ENCODE measurements at places on chromosomes 2 and 18.

- no peak for DNase-seq
Observed at GRCh38 chr18:32040936-32041335, 22.3 kb downstream of the RNF125 start.

DNA sequence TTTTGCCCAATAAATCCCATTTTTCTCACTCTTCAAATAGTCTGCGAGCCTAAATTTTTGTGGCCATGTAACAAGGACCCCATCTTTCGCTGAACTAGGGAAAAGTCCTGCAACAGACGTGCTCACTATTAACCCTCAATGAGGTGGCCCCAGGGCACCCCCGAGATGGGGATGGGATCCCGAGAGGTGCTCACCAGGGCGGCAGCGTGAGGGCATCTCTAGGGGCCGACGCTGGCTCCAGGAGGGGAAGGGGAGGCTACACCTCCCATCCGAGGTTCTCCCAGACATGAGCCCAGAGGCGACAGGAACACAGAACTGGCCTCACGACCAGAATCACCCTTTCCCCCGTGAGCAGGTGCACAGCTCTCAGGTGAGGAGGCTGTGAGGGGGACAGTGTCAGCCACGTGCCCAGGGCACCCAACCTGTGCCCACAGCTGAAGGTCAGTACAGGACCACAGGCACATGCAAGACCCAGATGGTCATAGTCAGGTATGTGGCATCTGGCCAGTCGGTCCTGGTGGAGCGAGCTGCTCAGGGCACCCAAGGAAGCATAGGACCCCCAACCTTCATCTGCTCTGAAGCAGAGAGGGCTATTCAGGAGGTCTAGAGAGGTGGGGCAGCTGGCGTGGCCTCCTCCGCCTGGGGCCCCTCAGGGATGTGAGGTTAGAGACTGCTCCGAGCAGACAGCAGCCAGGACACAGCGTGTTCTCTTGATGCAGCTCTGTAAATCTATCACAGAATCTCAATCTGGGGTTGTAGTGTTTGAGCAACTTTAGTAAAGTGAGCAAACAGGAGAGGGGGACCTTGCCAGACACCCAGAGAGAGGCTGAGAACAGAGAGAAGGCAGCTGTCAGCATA lies 62.8 kb downstream of the PXDN start:
- DNase-seq: no peak

- DNase-seq: no peak
Observed at GRCh38 chr2:133437492-133437891, 130.8 kb downstream of the NCKAP5 start.

- no peak for DNase-seq
Observed at GRCh38 chr2:233400961-233401360, 46.7 kb downstream of the DGKD start.

DNA sequence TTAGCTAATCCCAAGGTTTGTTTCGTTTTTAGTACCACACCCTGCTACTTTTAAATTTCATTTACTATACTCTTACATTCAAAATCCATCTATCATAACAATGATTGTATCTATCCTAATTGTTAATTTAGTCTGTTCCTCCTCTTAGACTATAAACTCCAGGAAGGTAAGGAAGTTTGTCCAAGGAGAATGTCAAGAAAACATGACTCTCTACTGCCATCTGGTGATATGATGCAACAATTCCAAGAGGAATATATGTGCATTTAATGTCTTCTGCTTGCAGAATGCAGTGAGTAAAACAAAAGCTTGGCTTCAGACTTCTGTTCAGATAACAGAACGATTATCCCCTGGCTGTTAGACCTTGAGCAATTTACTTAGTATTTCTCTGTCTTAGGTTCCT lies 1267.1 kb downstream of the LRP1B start:
- DNase-seq: no peak

- DNase-seq: no peak
Observed at GRCh38 chr2:64814007-64814406, 160.3 kb upstream of the SERTAD2 start.

DNA sequence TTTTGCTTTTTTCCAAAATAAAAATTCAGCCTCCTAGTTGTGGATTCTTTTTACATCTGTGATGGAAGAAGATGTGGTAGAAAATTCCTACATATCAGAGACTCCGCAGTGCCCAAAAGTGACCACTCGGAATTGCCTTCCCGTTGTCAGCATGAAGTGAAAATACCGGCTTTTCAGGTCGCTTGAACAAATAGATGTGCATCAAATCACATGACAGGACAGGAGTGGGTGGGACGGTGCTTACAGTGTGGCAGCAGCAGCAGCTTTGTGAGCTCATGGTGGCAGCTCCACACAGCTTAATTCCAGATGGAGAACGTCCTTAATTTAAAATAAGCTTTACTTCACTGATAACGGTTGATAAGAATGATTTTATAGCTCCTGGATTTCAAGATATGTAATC lies 20.3 kb downstream of the SALL3 start:
- DNase-seq: no peak

DNA sequence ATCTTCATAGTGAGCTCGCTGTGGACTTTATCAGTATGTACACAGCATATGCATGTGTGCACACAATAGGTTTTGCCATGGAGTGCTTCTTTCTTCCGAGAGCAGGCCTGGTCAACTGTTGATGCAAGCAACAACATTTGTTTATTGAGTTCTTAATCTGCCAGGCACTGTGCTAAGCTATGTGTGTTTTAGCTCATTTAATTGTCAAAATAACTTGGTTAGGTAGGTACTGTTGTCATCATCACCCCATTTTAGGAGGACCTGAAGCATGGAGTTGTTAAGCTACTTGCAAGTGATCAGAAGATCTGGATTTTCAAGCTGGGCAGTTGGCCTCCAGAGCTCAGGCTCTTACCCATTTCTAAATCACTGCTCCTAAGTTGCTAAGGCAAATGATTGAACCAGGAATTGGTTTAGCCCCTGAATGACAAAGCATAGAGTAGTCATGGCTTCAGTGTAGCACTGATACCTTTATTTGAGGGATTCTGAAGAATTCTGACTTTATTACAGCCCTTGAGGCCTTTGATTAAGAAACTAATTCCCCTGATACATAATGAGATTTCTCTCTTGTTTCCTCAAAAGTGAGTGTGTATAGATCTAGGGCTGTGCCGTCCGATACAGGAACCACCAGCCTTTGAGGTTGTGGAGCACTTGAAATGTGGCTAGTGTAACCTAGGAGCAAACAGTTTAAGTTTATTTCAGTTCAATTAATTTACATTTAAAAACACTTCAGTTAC lies 132.9 kb downstream of the FMNL2 start:
- DNase-seq: no peak

GRCh38 chr2:185857691-185858090 lies 119.1 kb downstream of the FSIP2 start:
- DNase-seq: no peak

DNA sequence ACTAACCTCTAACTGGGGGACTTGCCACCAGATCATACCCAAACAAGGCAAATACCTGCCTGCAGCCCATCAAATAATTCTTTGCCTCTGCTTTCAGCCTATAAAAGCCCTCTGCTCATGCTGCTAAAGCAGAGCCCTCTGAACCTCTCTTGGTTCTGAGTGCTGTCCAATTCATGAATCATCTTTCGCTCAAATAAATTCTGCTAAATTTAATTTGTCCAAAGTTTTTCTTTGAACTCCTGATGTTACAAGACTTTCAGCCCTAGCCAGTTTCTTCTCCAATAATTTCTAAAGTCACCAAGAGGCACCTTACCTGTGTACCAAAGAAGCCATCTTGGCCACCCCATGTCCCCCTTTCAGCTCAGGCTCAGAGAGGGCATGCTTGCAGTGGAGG lies 72.0 kb downstream of the MRO start:
- DNase-seq: no peak

DNA sequence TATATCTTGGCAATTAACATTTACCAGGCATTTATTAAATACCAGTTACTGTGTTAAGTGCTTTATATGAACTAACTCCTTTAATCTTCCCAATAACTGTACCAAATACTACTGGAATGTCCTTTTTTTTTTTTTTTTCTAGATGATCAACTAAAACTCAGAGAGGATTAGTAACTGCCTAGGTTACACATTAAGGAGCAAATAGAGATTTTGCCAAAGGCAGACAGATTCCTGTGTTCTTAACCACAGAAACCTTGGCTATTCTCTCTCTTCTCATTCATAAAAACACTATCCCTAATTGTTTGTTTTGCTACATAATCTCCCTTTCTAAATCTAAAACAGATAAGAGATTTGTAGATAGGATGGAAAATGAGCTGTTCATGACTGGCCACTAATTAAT lies 13.3 kb downstream of the DHX57 start:
- DNase-seq: no peak

DNA sequence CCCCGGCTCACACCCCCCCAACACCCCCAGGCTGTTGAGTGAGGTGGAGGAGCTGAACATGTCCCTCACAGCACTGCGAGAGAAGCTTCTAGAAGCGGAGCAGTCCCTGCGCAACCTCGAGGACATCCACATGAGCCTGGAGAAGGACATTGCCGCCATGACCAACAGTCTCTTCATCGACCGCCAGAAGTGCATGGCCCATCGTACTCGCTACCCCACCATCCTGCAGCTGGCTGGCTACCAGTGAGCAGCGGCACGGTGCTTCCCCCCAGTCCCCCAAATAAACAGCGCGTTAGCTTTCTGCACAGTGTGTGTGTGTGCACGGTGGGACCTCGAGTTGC lies 5.3 kb downstream of the TEKT4 start:
- no peak for DNase-seq

GRCh38 chr2:30968660-30969397 lies 161.6 kb upstream of the CAPN13 start:
- no peak for DNase-seq

DNA sequence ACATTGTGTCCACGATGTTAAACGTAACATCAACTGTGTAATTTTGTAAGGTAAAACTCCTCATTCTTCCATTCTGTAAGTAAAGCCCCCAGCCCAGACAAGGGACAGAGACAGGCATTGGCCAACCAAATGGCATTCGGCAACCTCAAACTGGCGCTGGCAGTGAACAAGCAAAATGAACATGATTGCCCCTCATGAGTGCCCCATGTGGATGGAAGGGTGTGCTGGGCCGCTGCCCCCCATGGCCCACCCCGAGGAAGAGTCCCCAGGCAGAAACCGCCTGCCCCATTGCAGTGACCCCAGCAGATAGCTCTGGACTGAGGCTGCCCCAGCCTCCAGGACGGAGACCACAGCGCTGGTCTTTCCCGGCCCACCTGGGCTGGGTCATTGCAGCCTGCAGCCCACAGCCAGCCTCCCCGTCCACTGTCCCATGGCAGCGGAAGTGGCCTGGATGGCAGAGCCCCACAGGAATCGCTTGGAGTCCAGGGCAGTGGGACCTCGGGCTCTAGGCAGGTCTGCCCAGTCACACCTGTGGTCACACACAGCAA lies 220.2 kb downstream of the HDAC4 start:
- no peak for DNase-seq

DNA sequence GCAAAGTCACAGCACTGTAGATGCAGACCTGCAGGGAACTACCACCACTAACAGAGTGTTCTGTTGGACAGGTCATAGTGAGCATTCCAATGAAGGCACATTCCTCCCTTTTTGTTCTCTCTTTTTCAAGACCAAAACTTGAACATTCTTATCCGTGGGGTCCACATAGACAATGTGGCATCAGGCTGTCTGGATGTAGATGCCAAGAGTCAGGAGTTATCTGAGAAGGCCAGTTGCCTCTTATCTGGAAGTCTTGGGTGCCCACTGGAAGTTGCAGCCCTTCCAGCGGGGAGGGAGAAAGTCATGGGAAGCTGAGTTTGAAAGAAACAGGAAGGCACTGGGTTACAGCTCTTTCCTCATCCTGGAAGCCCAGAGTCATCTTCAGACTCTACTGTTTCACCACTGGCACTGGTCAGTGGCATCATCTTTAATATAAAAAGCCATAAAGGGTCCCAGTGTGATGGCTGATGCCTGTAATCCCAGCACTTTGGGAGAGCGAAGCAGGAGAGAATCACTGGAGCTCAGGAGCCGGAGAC lies 61.4 kb downstream of the FAM161A start:
- DNase-seq: no peak
